ENCODE measurements at places on chromosomes 2 and 18.

GRCh38 chr2:86413296-86414094 lies 27.7 kb upstream of the KDM3A start:
- DNase-seq = no peak

DNA sequence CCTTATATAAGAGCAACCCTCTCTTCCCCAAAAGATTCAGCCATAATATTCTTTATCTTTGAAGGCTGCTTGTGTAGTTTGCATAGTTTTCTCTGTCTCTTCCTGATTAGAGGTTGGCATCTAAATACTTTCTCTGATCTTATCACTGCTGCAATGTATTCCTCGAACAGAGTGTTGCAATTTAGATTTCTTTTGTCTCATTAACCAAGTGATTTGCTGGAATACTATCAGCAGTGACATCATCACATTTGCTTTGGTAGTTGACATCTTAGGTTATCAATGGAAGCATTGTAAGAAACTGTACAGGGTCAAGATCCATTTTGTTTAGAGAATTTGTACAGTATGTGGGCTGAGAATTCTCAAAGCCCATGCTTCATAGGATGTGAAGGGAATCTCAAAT lies 72.0 kb upstream of the NEUROD1 start:
- DNase-seq = no peak

DNA sequence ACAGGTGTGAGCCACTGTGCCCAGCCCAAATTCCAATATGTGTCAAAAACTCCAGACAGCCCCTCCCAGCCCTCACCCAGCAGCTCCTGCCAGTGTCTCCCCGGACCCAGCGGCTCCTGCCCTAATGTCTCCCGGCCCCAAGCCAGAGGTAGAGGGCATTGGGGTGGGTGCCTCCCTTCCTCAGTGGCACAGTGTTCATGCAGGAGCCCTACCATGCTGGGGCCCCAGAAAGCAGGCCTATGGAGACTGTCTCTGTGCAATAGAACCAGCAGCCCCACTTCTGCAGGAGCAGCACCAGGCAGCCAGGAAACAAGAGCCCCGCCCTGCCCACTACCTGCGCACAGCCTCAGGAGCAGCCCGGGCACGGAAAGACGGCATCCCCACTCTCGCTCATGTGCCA lies 70.4 kb downstream of the EIPR1 start:
- no peak for DNase-seq

DNA sequence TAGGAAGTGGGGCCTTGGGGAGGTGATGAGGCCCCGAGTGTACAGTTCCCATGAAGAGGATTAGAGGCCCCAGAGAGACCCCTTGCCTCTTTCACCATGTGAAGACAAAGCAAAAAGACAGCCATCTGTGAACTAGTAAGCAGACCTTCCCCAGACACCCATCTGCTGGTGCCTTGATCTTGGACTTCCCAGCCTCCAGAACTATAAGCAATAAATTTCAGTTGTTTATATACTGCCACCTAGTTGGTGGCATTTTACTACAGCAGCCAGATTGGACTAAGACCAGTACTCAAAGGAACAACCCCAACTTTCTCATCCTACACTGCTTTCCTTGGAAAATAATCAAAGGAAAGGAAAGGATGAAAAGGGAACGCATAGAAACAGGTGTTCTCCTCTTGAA lies 27.9 kb upstream of the CREG2 start:
- no peak for DNase-seq

DNA sequence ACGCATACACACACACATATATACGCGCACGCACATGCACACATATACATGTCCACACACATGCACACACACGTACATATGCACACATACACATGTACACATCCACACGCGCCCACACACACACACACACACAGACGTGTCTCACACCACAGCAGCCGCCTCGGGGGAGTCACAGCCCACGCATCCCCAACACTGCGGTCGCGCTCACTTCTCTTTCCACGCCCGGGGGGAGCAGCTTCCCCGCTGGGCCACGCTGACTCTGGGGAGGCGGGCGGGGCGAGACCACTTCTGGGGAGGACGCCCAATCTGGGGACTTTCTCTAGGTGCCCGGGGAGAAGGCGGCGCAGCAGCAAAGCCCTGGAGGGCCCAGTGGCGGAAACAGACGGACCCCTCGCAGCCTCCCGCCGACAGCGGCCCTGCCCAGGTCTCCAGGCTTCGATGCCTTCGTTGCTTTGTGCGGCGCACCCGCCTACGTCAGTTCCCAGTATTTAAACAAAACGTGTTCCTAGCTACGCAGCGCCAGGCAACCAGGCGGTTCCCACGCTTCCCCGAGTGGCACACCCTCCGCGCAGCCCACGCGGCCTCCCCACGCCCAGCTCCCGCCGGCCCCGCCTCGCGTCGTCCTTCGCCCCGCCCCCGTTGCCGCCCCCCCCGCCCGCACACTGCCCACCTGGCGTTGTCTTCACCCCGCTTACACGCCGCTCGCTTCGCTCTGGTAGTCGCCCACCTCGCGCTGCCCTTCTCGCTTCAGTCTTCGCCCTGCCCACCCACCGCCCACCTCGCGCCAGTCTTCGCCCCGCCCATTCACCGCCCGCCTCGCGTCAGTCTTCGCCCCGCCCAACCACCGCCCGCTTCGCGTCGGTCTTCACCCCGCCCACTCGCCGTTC lies 810 bp upstream of the RBFA start:
- no peak for DNase-seq

DNA sequence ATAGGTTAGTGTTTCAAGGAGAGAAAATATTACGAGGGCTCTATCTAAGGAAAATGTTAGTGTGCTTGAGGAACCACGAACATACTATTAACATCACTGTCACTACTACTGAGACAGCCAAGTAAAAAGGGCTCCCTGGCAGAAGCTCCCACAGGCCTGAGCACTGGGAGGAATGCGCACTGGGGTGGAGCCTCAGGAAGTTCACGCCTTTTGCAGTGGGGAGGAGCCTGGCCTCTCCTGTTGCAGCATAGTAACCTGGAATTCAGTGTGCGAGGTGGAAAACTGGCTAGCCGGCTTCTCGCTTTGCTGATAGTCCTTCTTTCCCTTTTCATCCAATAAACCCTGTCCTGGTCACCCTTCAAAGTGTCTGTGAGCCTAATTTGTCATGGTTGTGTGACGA lies 250.3 kb downstream of the ERBB4 start:
- DNase-seq = no peak

GRCh38 chr2:108611021-108611420 lies 76.8 kb downstream of the LIMS1 start:
- no peak for DNase-seq

DNA sequence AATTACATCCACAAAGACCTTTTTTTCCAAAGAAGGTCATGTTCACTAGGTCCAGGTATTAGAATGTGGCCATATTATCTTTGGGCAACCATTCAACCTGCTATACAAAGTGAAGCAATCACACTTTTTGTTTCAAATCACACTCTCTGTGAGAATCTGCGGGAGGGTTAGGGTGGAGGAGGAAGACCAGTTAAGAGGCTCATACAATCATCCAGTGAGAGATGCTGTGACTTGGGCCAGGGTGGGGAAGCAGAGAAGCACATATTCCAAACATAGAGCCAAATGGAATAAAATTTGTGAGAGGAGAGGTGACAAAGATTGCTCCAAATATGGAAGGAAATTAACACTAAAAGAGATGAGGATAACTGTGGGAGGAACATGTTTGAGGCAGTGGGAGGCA lies 351.6 kb downstream of the CYRIA start:
- DNase-seq = no peak

GRCh38 chr18:12442946-12443345 lies 35.2 kb downstream of the PRELID3A start:
- no peak for DNase-seq

DNA sequence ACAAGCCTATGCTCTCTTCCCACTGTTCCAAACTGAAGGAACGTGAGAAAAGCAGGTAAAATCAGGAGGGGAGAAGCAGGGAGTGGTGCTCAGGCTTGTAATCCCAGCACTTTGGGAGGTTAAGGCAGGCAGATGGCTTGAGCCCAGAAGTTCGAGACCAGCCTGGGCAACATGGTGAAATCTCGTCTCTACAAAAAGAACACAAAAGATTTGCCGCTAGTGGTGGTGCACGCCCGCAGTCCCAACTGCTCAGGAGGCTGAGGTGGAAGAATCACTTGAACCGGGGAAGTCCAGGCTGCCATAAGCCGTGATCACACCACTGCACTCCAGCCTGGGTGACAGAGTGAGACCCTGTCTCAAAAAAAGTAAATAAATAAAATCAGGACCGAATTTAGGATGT lies 1.3 kb upstream of the TMSB10 start:
- no peak for DNase-seq

DNA sequence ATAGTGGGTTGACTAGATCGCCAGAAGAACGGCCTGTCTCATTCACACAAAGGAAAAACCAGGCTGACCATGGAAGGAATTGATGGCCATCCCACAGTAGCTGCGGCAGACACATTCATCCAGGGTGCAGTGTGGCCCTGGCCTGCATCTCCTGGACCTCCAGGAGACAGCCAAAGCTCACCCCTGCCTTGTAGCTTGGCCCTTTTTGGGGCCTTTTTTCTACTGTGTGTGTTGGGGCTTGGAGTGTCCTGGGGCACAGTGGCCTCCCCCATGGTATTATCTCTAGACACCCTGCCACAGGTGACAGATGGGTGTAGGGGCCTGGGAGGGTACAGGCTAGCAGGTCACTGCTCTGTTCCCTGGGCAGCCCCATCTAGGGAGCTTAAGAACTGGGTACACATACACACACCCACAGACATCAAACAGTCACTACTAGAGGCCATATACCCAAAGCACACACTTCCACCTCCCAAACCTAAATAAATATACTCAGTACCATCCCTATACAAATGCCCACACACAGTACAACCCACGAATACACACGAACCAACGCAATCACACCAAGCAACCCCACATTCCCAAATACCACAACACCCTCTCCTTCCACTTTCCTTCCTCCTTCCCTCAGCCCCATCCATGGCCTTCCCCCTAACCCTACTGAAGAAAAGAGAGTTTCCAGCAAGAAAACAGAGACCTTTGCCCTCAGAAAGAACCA lies 8.6 kb downstream of the EN1 start:
- no peak for DNase-seq

GRCh38 chr2:61044636-61045035 lies 21.0 kb upstream of the SANBR start:
- no peak for DNase-seq

DNA sequence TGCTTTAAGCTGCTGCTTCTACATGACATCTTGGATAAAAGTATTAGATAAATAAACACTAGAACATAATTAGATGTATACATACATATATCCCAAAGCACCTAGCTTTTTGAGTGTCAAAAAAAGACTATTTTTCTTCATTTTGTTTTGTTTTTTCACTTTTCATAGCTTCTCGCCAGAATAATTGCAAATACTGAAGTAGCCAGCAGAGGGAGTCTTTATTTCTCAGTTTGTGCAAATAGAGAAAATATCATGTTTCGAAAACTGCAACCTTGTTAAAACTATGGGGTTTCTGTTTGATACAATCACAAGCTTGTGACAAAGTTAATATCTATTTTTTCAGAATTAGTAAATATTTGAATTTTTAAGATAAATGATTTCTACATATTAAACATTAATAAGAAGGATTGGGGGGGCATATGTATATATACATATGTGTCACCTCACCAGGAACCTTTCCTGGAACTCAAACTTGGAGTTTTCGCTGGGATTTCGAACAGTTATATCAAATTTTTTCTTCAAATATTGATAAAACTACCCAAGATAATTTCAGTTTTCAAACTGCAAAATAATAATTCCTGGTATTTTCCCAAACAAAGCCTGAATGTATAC lies 61.0 kb downstream of the GRB14 start:
- peak; percentile 19 for DNase-seq

DNA sequence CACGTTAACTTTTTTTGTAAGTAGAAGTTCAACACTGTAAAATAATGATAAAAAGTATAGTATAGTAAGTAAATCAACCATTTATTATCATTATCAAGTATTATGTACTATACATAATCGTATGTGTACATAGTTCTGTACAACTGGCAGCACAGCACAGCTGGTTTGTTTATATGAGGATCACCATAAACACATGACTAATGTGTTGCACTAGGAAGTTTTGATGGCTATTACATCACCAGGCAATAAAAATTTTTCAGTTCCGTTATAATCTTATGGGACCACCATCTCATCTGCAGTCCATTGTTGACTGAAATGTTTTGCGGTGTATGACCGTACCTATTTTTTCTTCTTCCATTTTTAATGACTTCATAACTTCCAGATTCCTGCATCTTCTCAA lies 39.2 kb upstream of the ZNF385B start:
- DNase-seq = no peak

DNA sequence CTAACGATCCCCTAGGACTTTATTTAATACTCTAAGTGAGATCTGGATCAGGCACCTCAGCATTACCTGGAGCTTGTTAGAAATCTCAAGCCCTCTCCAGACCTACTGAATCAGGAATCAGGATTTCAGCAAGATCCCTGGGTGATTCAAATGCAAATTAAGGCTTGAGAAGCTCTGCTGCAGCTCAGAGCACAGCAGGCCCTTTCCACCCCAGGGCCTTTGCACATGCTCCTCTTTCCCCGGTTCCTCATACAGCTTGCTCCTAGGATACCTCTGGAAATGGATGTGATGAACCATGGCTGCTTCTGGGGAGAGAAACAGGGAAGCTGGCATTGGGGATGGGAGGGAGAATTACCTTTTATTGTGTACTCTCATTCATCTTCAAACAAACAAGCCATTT lies 40.3 kb upstream of the MGAT4A start:
- no peak for DNase-seq

DNA sequence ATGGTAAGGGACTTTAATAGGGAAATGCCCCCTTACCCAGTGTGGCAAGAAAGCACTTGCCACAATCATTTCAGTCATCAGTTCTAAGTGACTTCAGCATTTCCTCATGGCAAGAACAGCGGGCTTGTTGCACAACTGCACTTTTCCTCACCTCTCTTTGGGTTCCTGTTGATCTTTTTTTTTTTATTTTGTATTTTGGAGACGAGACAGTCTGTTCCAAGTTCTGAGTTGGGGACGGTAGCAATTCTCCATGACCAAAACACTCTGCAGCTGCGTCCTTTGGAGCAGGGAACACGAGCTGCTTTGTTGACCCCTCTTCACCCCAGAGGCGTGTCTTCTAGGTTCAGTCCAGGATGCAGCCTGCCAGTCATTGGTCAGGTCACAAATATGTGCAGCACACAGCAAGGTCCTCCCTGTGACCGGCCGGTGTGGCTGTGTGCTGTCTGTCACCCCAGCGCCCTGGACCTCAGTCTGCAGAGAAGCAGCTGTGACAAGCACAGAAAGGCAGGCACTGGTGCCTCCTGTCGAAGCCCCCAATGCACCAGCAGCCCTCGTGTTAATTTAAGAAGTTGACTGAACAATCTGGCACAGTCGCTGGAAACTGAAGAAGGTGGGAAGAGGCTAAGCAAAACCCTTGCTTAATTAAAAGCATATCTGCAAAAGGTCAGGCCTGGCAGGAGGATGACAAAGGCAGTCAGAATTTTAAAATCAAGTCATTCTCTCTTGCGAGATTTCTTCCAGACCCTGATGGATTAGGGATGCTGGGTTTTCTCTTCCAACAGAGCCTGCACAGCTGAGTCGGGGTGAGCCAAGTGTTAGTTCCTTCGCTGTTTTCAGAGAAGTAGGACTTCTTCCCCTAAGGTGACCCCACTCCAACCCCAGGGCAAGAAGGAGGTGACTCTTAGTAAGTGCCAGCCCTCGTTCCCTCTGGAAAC lies 96.7 kb upstream of the COPS8 start:
- no peak for DNase-seq

Data from NCI-H2171 (cell line).